Activated CD4-positive, alpha-beta T cell treated with anti-CD3 and anti-CD28 coated beads, Interleukin-2, amount 10 ng/mL, durations not matched to agents 7 days and 5 days (primary cell): ENCODE measurements at places on chromosomes 5 and 9.

- DNase-seq: no peak
These were observed 146.3 kb downstream of the SNCAIP start for GRCh38 chr5:122458278-122458872.

DNA sequence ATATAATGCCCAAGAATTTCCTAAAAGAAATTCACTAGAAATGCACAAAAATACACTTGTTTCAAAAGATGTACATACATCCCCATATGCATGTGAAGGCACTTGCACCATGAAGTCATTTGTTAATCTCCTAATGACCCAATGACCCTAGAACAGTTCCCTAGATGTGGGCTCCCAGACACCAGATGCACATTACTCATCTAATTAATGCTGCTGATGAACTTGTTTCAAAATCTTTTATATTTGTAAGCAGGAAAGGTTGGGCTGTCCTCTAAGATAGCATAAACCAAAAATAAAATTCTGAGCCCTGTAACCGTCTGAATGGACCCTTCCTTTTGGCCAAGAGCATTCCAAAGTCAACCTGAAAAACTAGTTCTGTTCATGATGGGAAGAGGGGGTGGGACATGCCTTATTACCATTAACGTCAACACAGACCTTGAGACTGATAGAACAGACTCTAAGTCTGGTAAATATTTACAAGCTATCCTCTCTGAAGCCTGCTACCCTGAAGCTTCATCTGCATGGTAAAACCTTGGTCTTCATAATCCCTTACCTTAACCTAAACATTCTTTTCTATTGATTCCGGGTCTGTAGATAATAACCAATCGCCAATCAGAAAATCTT, 91.0 kb upstream of the DAPK1 start:
- no peak for DNase-seq

GRCh38 chr5:18323891-18324290, 689.6 kb downstream of the TAF11L14 start:
- DNase-seq: no peak

GRCh38 chr9:95733741-95734666, 141.5 kb upstream of the ERCC6L2 start:
- no peak for DNase-seq

GRCh38 chr9:86774116-86774515, 173.2 kb downstream of the GAS1 start:
- DNase-seq: no peak

GRCh38 chr9:84261070-84261746, 79.3 kb downstream of the SLC28A3 start:
- DNase-seq: peak; percentile 57

GRCh38 chr9:89657765-89658164, 53.0 kb downstream of the GADD45G start:
- DNase-seq: peak; percentile 70

DNA sequence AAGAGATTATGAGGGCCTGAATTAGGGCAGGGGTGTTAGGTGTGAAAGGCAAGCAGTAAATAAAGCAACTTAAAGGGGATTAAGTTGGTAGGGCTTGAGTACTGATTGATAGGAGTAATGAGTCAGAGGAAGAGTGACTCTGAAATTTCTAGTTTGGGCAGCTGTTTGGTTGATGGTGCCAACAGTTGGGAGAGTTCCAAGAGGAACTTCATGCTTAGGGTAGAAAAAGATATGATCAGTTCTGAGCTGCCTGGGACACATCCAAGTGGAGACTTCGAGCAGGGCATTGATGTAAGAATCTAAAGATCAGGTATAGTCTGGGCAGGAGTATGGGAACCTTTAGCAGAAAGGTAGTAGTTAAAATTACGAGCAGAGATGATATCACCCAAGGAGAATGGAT, 10.2 kb downstream of the MAMDC2 start:
- DNase-seq: no peak

DNA sequence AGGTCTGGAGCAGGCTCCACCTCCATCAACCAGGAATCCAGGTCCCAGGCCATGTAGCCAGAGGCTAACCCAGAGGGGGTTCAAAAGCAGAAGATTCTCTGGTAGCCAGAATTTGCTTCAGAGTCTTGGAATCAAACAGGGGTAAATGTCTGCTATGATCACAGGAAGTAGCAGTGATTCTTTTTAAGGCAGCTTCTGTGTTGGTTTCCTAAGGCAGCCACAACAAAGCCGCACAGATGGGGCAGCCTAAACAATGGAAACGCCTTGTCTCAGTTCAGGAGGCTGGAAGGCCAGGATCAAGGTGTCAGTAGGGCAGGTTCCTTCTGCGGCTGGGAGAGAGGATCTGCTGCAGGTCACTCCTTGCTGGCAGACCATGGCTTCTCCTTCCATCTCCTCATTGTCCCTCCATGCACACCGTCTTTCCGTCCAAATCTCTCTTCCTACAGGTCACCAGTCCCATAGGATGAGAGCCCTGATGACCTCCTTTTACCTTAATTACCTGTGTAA, 167.3 kb downstream of the ROR2 start:
- DNase-seq: no peak

DNA sequence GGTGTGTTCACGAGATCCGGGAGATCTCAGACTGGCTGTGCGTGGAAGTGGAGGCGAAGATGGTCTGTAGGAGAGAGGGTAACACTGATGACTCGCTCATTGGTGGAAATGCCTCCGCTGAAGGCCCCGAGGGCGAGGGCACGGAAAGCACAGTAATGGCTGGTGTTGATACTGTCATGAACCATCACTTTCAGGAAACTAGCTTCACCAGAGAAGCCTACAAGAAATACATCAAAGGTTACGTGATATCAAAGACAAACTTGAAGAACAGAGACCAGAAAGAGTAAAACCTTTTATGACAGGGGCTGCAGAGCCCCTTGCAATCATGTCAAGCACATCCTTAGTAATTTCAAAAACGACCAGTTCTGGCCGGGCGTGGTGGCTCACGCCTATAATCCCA, 265.7 kb downstream of the GOLPH3 start:
- no peak for DNase-seq

- no peak for DNase-seq
These were observed 18.0 kb upstream of the SMC2 start for GRCh38 chr9:104075801-104076753.

- no peak for DNase-seq
These were observed 34.6 kb upstream of the CPLX2 start for GRCh38 chr5:175836737-175837136.

GRCh38 chr5:159456722-159457465, 126.6 kb upstream of the IL12B start:
- peak; percentile 26 for DNase-seq

DNA sequence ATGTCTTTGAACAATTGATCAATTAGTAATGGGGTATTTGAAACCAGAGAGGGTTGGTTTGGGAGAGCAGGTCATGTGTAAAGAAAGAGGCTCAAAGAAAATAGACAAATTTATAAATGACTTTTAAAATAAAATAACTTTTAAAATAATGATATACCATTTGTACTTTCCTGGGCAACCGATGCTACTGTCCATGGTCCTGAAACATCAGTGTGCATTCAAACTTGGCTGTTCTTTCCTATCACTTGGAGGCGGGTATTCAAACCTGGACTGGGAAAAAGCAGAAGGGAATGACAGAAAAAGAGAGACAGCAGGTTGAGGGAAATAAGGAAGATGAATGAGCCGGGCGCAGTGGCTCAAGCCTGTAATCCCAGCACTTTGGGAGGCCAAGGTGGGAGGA, 1446.4 kb upstream of the WWC1 start:
- no peak for DNase-seq

- DNase-seq: no peak
These were observed 686 bp upstream of the COL27A1 start for GRCh38 chr9:114154600-114155102.
